Central memory CD8-positive, alpha-beta T cell (primary cell): ENCODE measurements at places on chromosomes 7 and 10.

DNA sequence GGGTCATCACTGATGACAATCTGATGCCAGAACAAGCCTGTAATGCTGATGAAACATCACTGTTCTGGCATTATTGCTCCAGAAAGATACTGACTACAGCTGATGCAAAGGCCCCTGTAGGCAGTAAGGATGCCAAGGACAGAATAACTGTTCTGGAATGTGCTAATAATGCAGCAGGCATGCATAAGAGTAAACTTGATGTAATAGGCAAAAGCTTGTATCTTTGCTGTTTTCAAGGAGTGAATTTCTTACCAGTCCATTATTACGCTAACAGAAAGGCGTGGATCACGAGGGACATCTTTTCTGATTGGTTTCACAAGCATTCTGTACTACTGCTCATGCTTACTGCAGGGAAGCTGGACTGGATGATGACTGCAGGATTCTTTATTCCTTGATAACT is 18.7 kb downstream of the LCOR start:
- no peaks in the 10 kb centered on the region for H3K27me3 ChIP-seq
- H3K4me1 ChIP-seq = peaks cover 36% of the 10 kb centered on the region
- H3K27ac ChIP-seq = no peak overlapping the region

- no peaks in the 10 kb centered on the region for H3K27me3 ChIP-seq
- no peak for DNase-seq
- H3K36me3 ChIP-seq = peaks cover 4% of the 10 kb centered on the region
- peaks cover 10% of the 10 kb centered on the region for H3K4me1 ChIP-seq
Observed at GRCh38 chr10:120688928-120689327, 162.2 kb upstream of the WDR11 start.

DNA sequence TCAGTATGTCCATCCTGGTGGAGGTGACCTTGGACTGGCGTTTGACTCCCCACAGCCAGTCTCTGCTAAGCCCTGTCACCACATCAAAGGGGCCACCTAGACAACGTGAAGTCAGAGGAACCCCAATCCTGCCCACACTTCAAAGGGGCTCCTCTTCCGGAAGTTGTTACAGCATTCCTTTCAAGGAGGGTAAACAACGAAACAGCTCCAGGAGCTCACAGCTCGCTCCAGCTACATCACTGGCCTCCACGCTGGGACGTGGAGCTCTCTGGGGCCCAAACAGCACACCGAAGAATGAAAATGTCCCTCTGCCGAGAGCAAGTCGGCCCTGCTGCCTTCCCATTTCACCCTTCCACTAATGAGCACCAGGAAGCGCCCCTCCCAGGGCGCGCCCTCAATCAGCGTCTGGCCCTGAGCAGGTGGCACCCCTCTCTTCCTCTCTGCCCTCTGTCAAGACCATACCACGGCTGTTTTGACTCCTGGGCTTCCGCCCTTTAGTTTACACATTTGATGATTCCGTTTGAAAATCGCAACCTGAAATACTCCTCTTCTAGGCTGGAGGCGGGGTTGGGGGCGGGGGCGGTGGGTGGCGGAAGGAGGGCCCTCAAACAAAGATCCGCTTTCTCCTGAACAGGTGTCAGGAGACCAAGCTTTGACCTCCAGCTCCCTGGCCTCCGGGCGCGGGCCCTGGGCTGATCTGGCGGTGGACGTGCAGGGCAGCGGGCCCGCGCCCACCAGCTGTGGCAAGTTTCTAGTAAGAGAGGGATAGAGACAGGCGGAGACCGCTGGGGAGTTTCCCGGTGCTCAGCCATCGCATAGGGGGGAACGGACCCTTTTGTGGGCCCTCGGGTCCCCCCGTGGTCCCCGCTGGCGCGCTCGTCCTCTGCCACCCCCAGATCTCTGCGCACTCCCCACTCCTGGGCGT is 53.1 kb upstream of the KDM7A start:
- DNase-seq = peak; percentile 54
- H3K27me3 ChIP-seq = no peaks in the 10 kb centered on the region
- peak overlapping the region; percentile 99 for H3K27ac ChIP-seq
- H3K4me1 ChIP-seq = peaks cover 42% of the 10 kb centered on the region

DNA sequence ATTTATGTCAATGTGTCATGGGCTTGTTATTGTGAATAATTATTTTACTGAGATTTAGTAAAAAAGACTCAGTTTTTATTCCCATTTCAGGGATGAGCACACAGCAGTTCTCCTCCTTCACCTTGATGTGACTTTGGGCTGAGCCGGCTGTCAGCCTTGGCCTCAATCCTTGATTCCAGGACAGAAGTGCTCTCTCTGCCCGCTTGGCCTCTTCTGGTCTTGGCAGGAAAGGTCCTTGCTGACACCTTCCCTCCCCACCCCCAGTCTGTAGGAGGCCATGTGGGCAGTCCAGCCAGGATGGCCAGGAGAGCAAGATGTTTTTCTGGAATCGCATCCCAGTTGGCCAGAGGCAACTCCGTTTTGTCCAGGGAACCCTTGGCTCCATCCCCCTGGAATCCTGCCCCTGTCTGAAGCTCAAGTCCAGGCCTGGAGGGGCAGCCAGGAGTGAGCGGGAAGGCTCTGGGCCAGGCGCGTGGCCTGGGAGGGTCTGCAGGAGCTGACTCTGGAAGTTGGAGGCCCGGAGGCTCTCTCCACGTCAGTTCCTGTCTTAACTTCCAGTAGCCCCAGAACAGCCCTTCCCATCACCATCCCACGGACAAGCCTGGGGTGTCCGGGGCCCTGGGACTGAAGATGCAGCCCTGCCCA is 100.9 kb downstream of the PDGFA start:
- no peak overlapping the region for H3K27ac ChIP-seq
- peaks cover 3% of the 10 kb centered on the region for H3K36me3 ChIP-seq
- H3K4me1 ChIP-seq = no peaks in the 10 kb centered on the region
- no peaks in the 10 kb centered on the region for H3K27me3 ChIP-seq
- no peak overlapping the region for H3K4me3 ChIP-seq
